ENCODE measurements at places on chromosomes 6 and 20.

DNA sequence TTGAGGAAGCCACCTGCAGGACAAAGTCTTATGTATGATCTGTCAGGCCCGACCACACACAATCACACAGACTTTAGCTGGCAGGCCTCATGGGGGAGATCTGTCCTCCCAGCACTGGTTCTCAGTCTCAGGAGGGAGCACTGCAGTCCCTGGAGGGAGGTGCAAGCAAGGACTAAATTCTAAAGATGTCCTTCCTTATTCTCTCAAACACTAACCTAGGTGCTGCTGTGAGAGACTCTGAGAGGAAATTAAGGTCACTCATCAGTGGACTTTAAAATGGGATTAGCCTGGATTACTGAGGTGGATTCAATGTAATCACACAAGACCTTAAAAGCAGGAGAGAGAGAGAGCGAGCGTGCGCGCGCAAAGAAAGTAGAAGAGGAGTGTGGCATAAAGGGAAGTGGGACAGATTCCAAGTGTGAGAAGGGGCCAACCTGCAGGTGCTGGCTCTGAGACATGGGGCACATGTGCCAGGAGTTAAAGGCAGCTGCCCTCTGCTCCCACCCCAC lies 14.3 kb downstream of the GLO1 start:
- DNase-seq, result no peak

DNA sequence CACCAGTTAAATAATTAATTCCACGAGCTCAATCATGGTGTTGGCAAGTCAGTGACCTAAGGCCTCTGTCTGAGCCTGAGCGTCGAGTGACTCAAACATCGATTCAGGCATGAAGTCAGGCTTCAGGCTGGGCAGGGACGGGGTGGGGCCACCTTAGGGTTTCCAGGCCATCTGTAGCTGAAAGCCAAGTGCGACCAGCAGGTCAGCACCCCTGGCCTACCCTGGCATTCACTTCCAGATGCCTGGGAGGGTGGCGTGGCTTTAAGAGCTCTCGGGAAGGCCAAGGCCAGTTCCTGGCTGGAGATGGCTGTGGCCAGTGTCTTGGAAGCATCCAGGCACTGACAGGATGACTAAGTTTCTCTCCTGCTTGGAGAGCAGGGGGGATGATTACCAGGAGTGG lies 113.4 kb downstream of the DACT2 start:
- DNase-seq, result no peak

GRCh38 chr6:23343610-23344306 lies 774.4 kb downstream of the HDGFL1 start:
- no peak for DNase-seq

- no peak for DNase-seq
These were observed 119.3 kb downstream of the RNASET2 start for GRCh38 chr6:166836785-166837718.

DNA sequence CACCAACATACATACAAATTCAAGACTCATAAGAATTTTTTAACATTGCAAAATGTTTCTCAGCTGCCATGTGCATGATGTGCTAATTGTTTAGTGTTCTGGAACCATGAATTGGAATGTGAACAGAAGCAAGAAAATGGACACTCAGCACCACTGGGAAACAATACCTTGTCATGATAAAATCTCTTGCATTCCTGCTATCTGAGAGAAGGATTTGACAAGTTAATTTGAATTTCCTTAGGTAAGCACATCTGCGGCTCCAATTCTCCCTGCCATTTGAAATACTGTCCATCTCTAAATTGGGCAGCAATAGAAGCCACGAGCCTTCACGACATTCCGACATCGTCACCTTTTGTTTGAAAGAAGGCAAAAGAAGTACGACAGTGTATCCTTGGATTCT lies 1104.6 kb upstream of the MAP3K7 start:
- DNase-seq, result no peak

DNA sequence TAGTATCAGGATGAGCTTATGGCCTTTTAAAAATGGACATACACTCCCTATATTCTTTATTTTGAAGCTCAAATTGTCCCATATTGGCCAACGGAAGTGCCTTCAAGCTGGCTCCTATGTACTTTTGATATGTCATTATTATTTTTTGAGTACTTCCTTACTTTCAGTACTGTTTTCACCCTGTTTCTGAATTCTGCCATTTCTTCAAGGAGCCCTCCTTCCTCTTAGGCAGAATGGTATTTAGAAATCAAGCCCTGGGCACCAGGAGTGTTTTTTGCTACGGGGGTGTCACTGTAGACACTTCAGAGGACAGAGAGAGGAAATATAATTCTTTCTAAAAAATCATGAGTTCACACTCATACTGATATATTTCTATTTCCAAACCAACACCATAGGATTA lies 5.5 kb upstream of the MYLK4 start:
- DNase-seq, result no peak

- no peak for DNase-seq
These were observed 53.8 kb upstream of the TSHZ2 start for GRCh38 chr20:52918311-52918710.

DNA sequence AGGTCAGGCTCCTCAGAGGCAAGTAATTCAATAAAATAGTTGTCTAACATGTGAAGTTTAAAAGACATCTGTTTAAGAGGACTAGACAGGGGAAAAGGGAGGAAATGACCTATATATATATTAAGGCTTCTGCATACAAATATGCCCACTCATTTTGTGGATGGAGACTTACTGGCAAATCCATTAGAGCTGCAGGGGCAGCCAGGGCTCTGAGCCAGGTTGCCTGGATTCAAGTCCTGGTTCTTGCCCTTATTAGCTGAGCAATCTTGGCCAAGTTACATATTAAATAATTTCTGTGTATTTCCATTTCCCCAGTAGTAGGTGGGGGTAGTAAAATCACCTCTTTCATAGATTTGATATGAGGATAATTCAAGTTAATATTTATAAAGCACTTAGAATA lies 287.0 kb upstream of the RIMS1 start:
- DNase-seq, result no peak

- no peak for DNase-seq
These were observed 34.6 kb downstream of the RREB1 start for GRCh38 chr6:7142228-7142801.

GRCh38 chr6:18151801-18152200 lies 3.1 kb downstream of the TPMT start:
- no peak for DNase-seq

DNA sequence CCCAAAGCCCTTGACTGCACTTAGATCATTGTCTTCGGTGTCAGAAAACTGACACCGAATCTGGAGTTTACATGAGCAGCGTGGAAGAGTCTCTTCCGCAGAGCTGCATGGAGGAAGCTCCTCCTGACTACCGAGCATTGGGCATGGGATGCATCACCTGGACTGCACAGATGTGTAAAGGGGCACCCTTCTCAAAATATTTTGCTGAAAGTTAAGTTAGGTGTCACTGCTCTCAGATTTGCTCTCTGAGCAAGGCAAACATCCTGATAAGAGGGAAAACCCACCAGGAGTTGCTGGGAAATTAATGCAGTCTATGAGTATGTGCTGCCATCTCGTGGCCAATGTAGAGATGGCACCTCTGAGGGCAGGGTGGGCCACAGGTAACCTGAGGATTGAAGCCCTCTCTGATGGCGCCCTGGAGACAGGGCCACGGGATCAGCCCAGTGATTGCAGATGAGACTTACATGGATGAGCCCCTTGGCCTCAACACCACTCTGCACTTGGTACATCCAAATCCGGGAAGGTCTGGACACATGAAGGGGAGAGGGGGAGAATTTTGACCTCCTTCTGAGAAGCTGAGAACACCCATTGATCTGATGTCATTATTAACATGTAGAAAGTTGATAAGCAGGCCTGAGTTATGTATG lies 129.9 kb downstream of the LPA start:
- DNase-seq, result no peak

DNA sequence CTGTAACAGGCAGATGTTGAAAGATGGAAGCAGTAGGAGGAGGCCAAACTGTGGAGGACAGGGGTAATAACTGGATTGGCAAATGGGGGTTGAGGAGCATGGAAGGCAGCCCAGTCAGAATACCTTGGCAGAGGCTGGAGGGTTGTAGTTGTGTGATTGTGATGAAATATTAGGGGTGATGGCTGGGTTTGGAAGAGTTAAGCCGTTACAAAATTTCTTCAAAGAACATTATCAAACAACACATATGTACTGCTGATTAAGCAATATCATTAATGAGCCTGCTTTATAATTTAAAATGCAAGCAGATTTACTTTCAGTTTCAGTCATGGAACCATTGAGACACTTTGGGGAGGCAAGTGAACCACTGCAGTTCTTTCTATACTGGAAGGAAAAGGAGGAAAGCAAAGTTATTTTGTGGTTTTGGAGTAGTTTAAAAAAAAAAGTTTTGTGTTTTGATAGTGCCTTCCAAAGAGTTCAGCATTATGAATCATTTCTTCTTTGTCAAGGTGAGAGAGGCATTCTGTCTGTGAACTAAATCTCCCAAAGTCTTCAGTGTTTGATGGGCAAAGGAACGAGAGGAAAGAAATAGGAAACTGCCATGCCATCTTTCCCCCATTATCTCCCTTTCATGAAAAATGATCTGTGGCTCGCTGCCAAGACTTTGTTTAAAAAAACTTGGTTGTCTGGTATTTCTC lies 20.7 kb downstream of the FOXO3 start:
- no peak for DNase-seq

DNA sequence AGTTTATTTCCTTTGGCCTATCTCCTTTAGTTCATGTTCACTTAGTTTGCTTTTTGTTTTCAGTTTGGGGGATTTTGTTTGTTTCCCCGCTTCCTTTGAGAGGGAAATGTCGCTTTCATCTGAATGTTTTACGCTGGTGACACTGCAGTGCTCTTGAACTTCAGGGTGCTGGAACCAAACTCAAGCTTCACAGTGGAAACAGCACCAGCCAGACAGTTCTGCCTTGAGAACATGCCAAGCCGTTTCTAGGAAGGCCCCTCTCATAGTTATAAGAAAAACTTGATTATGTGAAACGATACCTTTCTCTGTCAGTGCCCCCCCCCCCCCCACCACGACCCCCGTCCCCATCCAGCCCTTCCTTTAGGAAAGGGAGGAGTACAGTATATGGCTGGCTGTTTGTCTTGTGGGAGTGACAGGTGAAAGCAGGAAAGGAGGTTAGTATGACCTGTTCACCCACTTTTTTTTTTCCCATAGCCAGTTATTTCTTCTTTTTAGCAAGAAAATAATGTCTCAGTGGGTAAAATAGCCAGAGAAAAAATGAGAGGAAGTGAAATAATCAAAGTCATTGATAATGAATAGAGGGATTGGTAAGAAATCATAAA lies 130.1 kb downstream of the LRRC1 start:
- DNase-seq, result no peak

GRCh38 chr6:159609652-159610178 lies 83.3 kb downstream of the SOD2 start:
- DNase-seq, result no peak

GRCh38 chr20:47956268-47956995 lies 171.2 kb upstream of the SULF2 start:
- DNase-seq, result no peak

- DNase-seq, result no peak
These were observed 418.6 kb downstream of the CDKAL1 start for GRCh38 chr6:20952699-20953474.

- DNase-seq, result no peak
These were observed 6.2 kb downstream of the CST11 start for GRCh38 chr20:23446505-23446904.

DNA sequence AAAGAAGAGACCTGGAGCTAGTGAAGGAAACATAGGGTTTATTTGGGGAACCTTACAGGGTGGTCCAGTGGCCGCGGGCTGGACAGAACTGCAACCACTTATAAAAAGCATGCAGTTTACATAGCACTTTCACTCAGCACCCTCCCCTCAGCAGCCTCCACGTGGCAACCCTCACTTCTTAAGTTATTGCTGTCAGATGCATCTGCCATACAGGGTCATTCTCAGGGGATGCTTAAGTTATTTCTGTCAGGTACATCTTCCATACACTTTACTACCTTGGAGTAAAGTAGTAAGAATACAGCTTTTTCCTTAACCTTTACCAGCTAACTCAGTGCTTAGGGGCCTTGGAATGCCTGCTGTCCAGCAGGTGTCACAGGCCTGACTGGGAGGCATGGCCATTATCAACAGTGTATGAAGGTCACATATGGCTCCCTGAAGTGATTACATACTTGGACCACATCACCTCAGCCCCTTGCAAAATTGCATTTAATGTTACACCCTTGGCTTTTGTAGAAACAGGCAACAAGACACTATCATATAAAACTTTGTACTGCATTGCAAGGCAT lies 2.0 kb upstream of the NOL7 start:
- DNase-seq, result no peak

GRCh38 chr20:59084041-59084850 lies 41.7 kb upstream of the PRELID3B start:
- no peak for DNase-seq

GRCh38 chr6:143652841-143653331 lies 24.9 kb upstream of the PHACTR2 start:
- no peak for DNase-seq

DNA sequence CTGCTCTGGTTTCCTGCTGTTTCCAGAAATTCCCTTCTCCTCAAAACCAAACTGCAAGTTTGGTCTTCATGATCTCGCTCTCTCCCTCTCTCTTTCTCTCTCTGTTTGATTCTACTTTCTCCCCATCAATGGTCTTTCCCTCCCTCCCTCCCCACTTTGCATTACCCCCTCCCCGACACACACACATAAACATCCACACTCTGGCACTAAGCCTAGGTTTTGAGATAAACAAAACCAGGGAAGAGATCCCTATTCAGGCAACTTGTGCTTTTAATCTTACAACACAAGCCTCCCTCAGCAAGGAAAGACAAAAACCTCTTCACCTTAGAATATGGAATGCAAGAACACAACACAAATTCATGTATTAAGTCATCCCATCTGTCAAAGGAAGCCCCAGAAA lies 73.5 kb upstream of the PTPRT start:
- DNase-seq, result no peak

All from ascending aorta (tissue), 2 donors.